ENCODE measurements at places on chromosomes 11 and 22.

GRCh38 chr11:9936754-9937153 lies 272.9 kb downstream of the SWAP70 start:
- no peak for DNase-seq

- no peak for DNase-seq
These were observed 5.2 kb downstream of the CAPN5 start for GRCh38 chr11:77071671-77072605.

- no peak for DNase-seq
These were observed 158.7 kb upstream of the PDGFD start for GRCh38 chr11:104322696-104323095.

GRCh38 chr11:80321786-80322185 lies 881.0 kb upstream of the TENM4 start:
- no peak for DNase-seq

GRCh38 chr11:11972730-11973341 lies 35.6 kb downstream of the DKK3 start:
- DNase-seq, result no peak

DNA sequence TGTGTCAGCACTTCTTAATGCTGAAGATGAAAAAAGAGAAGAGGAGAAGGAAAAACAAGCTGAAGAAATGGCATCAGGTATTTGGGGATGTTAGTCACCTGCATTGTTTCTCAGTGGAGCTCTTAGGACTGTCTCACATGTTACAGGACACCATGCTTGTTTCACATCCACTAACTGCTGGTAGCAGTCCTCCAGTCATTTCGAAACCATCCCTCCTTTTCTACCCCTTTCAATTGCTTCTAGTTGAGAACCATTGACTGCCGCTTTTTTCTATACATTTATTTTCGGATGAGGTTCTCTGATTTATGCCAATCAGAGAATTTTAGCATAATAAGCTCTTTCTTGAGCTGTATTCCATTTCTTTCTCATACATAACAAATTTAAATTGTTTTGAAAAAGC lies 21.5 kb downstream of the BIRC2 start:
- no peak for DNase-seq

DNA sequence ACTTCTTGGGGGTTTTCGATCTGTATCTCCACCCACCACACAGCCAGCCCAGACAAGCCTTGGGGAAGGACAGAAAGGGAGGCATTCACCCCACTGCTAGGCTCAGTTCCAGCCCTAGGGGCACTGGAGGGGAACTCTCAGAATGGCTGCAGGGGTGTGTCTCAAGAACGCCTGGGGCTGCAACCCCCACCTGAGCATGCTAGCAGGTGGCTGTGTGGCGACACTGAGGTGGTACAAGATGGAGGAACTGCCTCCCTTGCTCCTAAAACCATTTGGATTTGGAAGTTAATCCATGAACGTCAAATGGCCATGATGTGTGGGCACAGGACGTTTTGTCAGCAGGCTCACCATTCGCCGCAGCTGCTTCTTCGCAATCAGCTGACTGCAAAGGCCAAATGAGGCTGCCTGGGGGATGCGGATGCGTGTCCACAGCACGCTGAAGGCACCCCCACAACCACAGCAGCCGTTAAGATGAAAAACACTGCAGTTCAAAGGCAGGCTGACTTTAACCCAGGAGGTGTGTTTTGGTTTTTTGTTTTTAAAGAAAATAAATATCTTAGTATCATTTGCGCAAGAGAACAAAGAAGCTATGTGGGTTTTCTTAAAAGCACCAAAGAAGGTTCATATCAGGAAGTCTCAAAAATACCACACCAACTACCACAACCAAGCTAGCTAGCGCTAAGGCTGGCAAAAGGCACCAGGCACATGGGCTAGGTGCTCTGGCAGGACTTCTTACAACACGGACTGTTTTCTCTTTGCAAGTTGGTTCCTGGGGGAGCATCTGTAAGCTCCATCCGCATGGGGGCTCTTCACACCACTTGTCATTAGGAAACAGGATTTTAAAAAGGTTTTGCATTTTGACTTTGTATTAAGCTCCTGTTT lies 22.2 kb upstream of the NAP1L4 start:
- no peak for DNase-seq

DNA sequence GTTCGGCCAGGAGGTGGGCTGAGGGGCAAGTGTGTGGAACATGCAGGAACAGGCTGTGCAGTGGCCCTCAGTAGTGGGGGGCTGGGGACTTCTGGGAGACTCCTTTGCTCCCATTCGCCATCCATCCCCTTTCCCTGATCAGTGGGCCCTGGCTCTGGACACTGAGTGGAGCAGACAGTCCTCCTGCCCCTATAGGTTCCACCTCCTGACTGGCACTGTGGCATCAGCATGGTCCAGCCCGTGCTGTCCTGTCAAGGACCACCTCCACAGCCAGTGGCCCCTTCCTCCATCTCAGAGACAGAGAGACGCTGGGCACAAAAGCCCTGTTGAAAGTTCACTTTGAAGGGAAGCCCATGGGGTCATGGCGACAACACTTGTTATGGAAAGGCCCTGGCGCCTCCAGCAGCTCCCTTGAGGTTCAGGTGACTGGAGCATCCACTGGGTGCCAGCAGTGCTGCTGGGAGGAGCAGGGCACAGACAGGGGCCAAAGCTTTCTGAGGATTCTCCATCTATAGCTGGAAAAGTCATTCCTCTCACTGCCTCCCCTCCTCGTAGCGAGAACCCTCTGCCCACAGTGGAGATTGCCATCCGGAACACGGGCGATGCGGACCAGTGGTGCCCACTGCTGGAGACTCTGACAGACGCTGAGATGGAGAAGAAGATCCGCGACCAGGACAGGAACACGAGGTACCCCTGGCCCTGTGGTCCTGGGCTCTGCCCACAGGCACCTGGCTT lies 5.6 kb downstream of the DERL3 start:
- no peak for DNase-seq

GRCh38 chr22:28656181-28656580 lies 23.5 kb downstream of the TTC28 start:
- DNase-seq, result no peak

DNA sequence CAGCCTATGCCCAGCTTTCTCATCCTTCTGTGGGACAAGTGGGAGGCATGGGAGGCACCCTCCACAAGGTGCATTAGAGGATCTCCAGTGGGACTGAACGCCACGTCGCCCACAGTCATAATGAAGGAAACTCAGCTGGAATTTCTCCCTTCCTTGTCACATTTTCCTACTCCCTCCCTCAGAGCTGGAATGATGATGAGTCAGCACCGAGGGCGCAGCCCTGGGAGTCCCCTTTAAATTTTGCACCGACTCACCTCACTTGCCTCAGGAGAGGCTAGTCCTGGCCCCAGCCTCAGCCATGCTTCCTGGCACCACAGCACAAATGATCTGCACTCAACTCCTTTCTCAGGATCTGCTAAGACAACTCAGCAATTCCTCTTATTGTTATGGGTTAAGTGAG lies 34.3 kb downstream of the DBX1 start:
- DNase-seq, result peak; percentile 16

GRCh38 chr11:76801225-76801624 lies 18.1 kb downstream of the TSKU start:
- no peak for DNase-seq

- no peak for DNase-seq
These were observed 72.1 kb downstream of the PTPRJ start for GRCh38 chr11:48052183-48053044.

DNA sequence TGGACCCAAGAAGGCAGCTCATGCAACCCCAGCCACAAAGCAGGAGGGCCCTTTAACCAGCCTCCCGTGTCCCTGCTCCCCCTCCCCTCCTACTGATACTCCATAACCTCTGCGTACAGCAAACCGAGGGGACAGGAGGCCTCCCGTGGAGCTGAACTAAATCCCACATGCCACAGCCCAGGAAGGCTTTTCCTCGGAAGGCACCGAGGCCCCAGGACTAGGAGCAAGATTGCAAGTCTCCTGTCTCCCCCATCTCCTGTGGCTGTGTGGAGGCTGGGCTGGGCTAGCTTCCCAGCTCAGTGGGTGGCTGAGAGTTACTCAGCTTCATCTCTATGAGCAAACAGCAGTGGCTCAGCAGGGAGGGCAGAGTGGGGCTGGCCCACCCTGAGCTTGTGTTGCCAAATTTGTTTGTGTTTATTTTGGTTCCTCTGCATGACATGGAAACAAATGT lies 62.7 kb upstream of the NECTIN1 start:
- DNase-seq, result no peak

DNA sequence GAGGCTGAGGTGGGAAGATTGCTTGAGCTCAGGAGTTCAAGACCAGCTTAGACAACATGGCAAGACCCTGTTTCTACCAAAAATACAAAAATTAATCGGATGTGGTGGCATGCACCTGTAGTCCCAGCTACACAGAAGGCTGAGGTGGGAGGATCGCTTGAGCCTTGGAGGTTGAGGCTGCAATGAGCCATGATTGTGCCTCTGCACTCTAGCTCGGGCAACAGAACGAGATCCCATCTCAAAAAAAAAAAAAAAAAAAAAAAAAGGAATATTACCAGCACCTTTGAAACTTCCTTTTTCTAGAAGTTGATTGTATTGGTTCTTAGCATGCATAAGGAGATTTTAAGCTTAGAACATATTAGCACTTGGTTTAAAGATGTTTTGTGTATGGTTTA lies 11.4 kb downstream of the CRKL start:
- no peak for DNase-seq

DNA sequence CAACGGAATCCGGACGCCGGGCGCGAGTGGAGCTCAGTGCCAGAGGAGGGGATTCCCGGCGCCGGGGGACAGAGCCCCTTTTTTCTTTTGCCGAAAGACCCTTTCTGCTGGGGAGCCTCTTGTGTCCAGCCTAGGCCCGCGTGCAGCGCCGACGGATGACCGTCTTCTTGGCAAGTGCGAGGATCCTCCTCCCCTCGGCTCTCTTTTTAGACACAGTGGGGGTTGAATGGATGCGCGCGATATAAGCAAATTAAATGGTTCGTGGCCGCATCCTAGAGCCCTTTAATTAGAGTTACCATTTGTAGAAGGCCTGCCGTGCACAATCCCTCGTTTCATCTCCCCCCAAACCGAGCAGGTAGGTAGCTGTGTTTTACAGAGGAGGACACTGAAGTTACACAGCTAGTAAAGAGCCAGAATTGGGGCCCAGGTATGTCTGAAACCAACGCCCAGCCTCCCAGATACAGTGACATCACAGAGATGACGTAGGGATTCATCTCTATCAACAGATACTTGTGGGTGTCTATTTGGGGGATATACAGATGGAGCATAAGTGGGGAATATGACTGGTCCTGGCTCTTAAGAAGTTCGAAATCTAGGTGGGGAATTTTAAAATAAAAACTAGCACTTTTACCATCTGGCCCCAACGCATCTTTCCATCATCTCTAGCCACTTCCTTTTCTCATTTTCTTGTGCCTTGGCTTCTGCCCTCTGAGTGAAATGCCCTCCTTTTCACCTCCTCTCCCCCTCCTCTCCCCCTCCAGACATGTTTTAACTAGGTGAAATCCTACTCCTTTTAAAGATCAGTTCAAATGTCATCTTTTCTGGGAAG lies 875 bp downstream of the TCP11L1 start:
- DNase-seq, result no peak

- DNase-seq, result no peak
These were observed 79.8 kb downstream of the C11orf58 start for GRCh38 chr11:16818284-16818683.

- DNase-seq, result peak; percentile 74
These were observed 11.7 kb upstream of the PATL1 start for GRCh38 chr11:59680287-59681154.

GRCh38 chr11:80636999-80637398 lies 1196.2 kb upstream of the TENM4 start:
- DNase-seq, result no peak

GRCh38 chr11:60977836-60978235 lies 6.4 kb downstream of the CD6 start:
- DNase-seq, result no peak

- no peak for DNase-seq
These were observed 127.5 kb downstream of the APIP start for GRCh38 chr11:34788642-34789041.

GRCh38 chr11:56700242-56700913 lies 1.5 kb downstream of the OR9G1 start:
- DNase-seq, result no peak

GRCh38 chr11:28659716-28660348 lies 551.6 kb downstream of the METTL15 start:
- DNase-seq, result no peak

- DNase-seq, result peak; percentile 94
These were observed 35.2 kb downstream of the LRFN4 start for GRCh38 chr11:66891851-66892660.

DNA sequence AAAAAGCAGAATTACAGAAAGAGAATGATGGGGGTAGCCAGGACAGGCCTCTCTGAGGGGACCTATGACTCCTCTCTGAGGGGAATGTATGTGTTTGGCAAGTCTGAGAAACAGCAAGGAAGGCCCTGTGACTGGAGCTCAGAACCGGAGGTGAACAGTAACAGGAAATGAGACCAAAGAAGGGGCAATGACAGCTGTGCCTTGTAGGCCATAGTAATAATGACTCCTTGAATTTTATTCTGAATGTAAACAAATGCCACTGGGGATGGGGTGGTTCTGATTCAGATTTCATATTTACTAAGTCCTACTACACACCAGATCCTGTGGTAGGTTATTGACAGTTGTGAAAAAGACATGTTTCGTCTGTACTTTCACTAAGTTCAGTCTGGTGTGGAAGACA lies 52.8 kb upstream of the APOA1 start:
- no peak for DNase-seq

DNA sequence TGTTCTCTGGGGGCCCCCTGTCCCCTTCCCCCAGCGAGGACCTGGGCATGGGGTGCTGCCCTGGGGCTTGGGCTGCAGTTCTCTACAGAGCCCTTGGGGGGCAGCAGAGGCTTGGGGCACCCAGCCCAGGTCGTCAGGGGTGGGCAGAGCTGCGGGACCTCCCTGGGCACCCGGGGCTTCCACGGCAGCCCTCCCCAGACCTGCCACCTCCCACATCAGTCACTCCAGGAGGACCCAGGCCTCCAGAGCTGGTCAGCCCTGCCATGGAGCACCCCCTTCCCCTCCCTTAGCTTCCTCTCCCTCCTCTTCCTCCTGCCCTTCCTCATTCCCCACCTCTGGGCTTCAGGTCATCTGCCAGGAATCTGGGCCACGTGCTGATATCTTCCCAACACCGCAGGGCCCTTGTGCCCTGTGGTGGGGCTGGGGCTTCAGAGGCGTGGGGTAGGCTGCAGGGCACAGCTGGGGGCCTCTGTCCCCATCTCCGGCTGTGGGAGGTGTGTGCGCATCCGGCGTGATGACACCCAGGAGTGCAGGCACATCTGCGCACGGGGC lies 5.8 kb downstream of the TSPAN4 start:
- DNase-seq, result peak; percentile 27

DNA sequence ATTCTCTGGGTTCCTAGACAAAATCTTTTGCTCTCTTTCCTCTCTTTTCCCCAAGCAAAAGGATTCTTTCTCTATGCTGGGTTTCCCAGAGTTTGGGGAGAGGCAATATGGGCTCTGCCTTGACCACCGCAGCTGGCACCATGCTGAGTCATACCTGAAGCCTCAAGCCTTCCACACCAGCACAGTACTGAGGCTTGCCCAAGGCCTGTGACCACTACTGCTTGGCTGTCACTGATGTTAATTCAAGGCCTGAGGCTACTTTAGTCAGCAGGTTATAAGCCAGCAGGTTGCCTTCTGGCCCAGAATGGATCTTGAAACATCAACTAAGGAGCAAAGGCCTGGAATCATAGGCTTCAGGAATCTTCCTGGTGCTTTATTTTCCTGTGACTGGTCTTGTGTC lies 185.3 kb downstream of the DYNC2H1 start:
- DNase-seq, result no peak

Data from fibroblast of gingiva (primary cell).